ENCODE measurements at places on chromosomes 3 and 15.

GRCh38 chr3:78847203-78847602, 920.6 kb downstream of the ROBO1 start:
- DNase-seq, result no peak
- no peak overlapping the region for H3K27ac ChIP-seq
- H3K27me3 ChIP-seq, result no peaks in the 10 kb centered on the region

DNA sequence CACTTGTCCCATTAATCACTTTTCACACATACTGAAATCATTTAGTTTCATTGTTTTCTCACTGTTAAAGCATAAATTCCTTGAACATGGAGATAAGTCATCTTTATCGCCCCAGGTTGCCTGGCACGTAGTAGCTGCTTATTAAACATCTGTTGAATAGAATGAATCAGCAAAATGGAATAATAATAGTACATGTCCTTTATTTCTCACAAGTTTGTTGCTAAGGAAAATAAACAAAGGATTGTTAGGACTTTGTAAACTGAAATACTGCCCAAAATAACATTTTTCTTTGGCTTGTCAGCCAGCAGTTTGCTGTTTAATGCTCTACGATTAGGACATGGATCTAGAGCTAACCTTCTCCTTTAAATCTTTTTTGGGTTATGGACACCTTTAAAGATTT, 17.9 kb downstream of the SLC35A5 start:
- no peak overlapping the region for H3K4me3 ChIP-seq
- peaks cover 2% of the 10 kb centered on the region for H3K4me1 ChIP-seq
- no peak overlapping the region for H3K27ac ChIP-seq

DNA sequence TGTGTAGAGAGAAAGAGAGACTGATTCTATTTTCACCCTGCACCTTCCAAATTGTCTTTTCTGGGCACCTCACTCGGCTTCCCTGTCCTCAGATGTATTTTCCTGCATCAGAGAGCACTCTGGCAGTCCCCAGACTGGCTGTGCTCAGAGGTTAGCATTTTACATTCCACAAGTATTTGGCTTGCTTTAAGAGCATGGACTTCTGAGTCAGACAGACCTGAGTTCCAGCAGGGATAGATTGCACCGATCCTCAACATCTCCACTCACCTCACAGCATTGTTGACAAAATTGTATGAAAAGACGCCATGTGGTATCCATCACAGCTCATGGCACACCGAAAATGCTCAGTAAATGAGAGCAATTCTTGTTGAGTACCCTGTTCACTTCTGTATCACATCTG, 45.6 kb downstream of the SST start:
- no peak overlapping the region for H3K27ac ChIP-seq
- no peaks in the 10 kb centered on the region for H3K36me3 ChIP-seq

DNA sequence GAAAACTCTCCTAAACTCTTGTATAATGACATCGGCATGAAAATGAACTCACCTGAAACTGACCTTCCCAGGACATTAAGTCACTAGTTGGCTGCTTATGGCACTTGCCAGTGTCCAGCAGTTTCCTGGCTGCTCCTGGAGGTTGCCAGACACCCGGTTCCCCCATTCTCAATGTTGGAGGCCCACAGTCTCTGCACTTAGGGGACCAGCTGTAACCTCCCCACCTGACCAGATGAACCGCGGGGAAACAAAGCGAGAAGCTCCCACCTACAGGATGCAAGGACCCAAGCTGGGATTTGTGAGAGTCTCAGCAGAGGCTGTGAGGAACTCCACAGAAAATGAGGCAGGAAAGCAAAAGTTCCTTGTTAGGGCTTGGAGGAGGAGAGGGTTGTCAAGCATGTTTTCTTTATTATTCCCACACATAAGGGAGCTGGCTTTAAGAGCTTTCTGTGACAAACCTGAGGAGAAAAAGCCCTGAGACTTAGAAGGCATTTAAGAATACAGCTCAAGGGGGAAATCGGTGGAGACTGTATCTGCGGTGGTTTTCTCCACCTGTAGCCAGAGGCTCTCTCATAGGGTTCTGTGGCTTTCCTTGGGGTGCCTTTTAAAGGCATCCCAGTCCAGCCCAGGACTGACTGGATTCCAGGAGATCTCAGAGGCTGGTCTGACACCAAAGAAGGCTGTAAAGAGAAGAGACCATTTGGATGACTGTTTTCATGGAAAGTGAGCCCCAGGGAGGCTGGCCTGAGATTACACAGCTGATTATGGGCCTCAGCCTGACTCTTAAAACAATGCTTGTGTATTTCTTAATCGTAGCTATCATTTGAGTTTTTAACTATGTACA, 4.6 kb downstream of the TPM1 start:
- no peak for DNase-seq
- H3K4me1 ChIP-seq, result peaks cover 16% of the 10 kb centered on the region
- no peaks in the 10 kb centered on the region for H3K27me3 ChIP-seq
- H3K27ac ChIP-seq, result peak overlapping the region; percentile 76

DNA sequence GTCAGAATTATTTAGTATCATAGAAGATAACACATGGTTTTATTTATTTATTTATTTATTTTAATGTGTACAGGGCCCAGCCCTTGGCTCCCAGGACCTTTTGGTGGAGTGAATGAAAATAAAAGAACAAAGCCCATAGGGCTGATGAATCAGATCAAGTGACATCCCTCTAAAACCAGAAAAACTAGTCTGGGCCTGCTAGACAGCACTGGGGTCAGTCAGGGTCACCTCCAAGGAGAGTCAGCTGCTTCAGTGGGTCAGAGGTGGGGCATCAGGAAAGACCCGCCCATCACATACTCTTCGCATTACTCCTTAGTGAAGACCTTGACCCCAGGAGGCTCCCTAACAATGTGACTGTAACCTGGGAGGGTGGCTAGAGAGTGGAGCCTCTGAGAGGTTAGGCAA, 12.8 kb downstream of the PPCDC start:
- no peaks in the 10 kb centered on the region for H3K36me3 ChIP-seq
- no peaks in the 10 kb centered on the region for H3K27me3 ChIP-seq
- H3K4me1 ChIP-seq, result peaks cover 2% of the 10 kb centered on the region
- no peak for DNase-seq

DNA sequence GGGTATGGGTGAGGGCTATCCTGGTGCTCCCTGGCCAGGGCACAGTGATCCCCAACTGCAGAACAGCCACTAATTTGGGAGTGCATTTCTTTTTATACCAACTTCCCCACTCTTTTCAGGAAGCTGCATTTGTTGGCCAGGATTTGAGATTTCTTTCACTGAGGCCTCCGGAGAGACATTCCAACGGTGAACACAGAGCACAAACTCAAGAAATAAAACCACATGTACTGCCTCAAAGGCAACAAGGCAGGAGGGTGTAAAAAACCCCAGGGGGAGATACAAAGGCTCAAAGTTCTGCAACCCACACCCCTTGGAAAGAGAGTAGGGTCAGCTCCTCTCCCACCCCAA, 65.3 kb downstream of the CPN2 start:
- DNase-seq, result no peak
- peaks cover 50% of the 10 kb centered on the region for H3K27me3 ChIP-seq
- H3K4me3 ChIP-seq, result no peak overlapping the region
- H3K36me3 ChIP-seq, result no peaks in the 10 kb centered on the region

- DNase-seq, result no peak
- no peak overlapping the region for H3K27ac ChIP-seq
- peaks cover 9% of the 10 kb centered on the region for H3K4me1 ChIP-seq
- no peak overlapping the region for H3K4me3 ChIP-seq
Observed at GRCh38 chr15:37083610-37084009, 16.7 kb downstream of the MEIS2 start.

DNA sequence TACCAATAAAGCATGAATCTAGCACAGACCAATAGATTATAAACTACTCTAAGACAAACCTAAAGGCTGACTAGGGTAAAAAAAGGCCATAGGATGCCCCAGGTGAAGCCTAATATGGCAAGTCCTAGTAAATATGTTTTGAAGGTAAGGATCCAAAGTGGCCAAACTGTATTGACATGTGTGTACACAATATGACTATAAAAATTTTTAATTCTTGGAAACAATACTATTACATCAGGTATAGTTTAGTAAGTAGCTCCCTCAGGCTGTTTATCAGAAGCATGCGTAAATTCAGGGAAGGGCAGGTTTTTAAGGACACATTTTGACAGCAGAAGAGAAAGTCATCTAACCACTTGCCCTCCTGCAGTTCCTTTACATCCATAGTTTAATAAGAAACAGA, 18.8 kb downstream of the GNB4 start:
- H3K4me3 ChIP-seq, result no peak overlapping the region
- peaks cover 8% of the 10 kb centered on the region for H3K4me1 ChIP-seq
- H3K36me3 ChIP-seq, result no peaks in the 10 kb centered on the region
- no peak overlapping the region for H3K27ac ChIP-seq

- H3K27ac ChIP-seq, result no peak overlapping the region
- no peak overlapping the region for H3K4me3 ChIP-seq
- H3K36me3 ChIP-seq, result no peaks in the 10 kb centered on the region
- peak; percentile 81 for DNase-seq
- H3K27me3 ChIP-seq, result no peaks in the 10 kb centered on the region
- H3K4me1 ChIP-seq, result no peaks in the 10 kb centered on the region
Observed at GRCh38 chr3:177574222-177574856, 377.1 kb upstream of the TBL1XR1 start.
